ENCODE measurements at places on chromosomes 1 and 21. TPM values are rescaled to one million over a fixed set of nuclear protein-coding genes. Genes with fewer than 3 reads are reported as not detected.

The SETSIP gene
- not detected for total RNA-seq

The TYW3 gene
- 22.9 TPM for total RNA-seq

The GJA5 gene
- total RNA-seq, result not detected

The KRTAP7-1 gene
- total RNA-seq, result not detected

The ARHGAP30 gene
- 198 TPM for total RNA-seq

The CHIA gene
- total RNA-seq, result not detected

The TBX19 gene
- 6.3 TPM for total RNA-seq

The MIGA1 gene
- 12.4 TPM for total RNA-seq

The SYT6 gene
- total RNA-seq, result not detected

The TFF2 gene
- not detected for total RNA-seq

The DNALI1 gene
- 0.41 TPM for total RNA-seq

The RGS8 gene
- total RNA-seq, result 0.05 TPM

The OR6N1 gene
- not detected for total RNA-seq

The S100A7A gene
- not detected for total RNA-seq

The KPRP gene
- not detected for total RNA-seq

The LRIF1 gene
- 28.5 TPM for total RNA-seq

The PSMA5 gene
- 169 TPM for total RNA-seq

The MFSD2A gene
- total RNA-seq, result 9.5 TPM

The CFHR5 gene
- total RNA-seq, result not detected

The S100A1 gene
- not detected for total RNA-seq

The CD101 gene
- total RNA-seq, result 2.0 TPM

The PAQR7 gene
- total RNA-seq, result 5.1 TPM

The TMEM52 gene
- total RNA-seq, result 0.88 TPM

The C8A gene
- not detected for total RNA-seq

The HCRTR1 gene
- not detected for total RNA-seq

The OPRD1 gene
- not detected for total RNA-seq

The INKA2 gene
- 3.9 TPM for total RNA-seq

The AADACL4 gene
- total RNA-seq, result not detected

The NUF2 gene
- total RNA-seq, result 56.5 TPM

The OVAAL gene
- not detected for total RNA-seq

The ATP8B2 gene
- 52.6 TPM for total RNA-seq

The UMODL1 gene
- 0.39 TPM for total RNA-seq

The RAP1A gene
- 216 TPM for total RNA-seq

The SLC26A9 gene
- total RNA-seq, result not detected

The DFFA gene
- total RNA-seq, result 27.1 TPM

The RPL5 gene
- 1,619 TPM for total RNA-seq

The CGN gene
- total RNA-seq, result 0.69 TPM

The RAB3B gene
- 0.09 TPM for total RNA-seq

The NADK gene
- 54.0 TPM for total RNA-seq

The SLC66A1 gene
- 10.5 TPM for total RNA-seq

The MANEAL gene
- 1.9 TPM for total RNA-seq

The MMEL1 gene
- total RNA-seq, result 1.5 TPM

The AMY1C gene
- total RNA-seq, result not detected

The LRRC53 gene
- total RNA-seq, result not detected

The SERINC2 gene
- total RNA-seq, result 0.31 TPM
